ENCODE measurements at places on chromosomes 7 and 10.

DNA sequence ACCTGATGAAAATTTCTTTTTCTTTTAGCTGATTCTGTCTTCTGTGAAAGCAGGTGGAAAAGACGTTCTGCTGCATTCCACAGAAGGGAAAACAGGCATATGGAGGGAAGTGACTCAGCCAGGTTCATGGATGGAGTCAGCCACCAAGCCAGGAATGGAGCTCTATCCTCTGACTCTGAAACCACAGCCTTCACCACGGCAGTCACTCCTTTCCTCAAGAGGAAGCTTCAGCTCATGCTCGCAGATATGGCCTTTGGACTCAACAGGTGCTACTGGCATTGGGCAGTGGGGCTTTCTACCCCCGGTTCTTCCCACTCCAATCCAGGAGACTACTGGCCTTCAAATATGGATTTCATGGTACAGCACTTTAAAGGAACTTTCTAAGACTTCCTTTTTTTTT lies 11.5 kb upstream of the PLAU start:
- DNase-seq: no peak

DNA sequence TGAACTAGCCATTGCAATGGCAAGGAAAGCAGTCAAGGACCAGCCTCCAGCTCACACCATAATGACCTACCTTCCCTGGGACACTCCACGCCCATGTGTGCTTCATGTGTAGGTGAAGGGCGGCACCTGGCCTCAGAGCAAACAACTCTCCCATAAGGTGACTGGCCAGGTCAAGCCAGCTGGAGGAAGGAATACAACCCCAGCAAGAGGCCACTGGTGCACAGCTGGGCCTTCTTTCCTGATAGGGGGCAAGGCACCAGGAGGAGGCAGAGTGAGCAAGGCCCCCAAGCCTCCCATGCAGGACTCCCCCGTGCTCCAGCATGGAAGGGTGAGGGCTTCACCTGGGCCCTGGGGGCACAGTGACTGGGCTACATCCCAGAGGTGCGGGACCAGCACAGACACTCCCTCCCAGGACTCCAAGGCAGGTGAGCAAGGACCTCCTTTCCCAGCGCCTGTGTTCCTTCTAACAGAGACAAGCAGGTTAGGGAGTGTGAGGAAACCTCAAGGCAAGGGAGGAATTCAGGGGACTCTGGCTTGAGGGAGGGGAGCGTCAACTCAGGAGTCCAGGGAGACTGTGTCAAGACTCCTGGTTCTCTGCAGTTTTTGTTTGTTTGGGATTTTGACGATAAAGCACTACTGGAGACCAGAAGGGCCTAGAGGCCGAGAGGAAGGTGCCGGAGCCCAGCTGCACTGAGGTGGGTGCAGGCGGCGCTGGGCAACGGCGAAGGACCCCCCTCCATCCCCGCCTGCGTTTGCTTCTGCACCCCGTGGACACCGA lies 1.7 kb downstream of the PTPRN2 start:
- DNase-seq: no peak

GRCh38 chr10:34295142-34295548 lies 520.0 kb downstream of the PARD3 start:
- DNase-seq: no peak

- no peak for DNase-seq
Measured at GRCh38 chr10:48478980-48479811, 125.7 kb downstream of the ARHGAP22 start.

GRCh38 chr7:27942711-27943110 lies 202.7 kb downstream of the TAX1BP1 start:
- no peak for DNase-seq

DNA sequence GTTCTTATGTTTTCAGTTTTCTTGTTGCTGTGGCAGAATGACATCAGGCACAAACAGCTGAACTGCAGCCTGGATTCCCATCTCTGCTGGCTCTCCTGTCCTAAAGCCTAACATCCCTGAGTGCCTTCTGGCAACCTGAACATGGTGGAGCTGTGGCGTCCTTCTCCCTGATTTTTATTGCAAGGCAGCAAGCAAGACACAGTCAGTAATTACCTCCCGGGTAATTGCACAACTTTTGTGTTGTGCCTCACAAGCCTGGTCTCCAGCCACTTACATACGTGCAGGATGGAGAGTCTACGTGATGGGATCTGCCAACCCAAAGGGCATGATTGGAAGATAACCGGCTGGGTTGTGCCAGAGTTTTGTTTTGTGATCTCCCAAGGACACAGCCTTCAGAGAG lies 116.1 kb upstream of the PARD3 start:
- no peak for DNase-seq

Data from activated gamma-delta T cell (primary cell).